Stimulated activated CD4-positive, alpha-beta T cell treated with anti-CD3 and anti-CD28 coated beads, TNF-alpha, amount 100 ng/mL, for 24 hours (primary cell): ENCODE measurements at places on chromosomes 1 and 21.

DNA sequence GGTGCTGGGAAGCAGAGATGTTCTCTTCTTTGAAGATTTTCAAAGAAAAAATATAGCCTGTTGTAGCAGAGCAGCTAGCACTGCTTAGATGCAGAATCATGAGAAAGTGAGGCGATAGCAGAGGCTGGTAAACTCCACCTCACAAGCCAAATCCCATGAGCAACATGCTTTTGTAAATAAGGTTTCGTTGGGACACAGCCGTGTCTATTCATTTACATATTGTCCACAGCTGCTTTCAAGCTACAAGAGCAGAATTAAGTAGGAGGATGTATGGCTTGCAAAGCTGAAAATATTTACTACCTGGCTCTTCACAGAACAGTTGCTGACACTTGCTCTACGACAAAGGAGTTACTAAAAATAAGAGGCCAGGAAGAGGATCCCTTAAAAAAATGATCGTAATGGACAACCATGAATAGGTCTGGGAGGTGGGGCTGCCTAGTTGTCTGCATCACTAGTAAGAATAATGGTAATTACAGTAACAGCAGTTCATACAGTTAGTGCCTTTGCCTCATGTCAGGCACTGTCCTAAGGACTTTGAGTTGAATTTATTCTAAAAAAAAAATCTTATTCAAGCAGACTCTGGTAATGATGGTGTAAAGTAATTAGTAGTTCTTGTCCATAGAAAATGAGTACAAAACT lies 622.0 kb downstream of the KIF26B start:
- DNase-seq: no peak

DNA sequence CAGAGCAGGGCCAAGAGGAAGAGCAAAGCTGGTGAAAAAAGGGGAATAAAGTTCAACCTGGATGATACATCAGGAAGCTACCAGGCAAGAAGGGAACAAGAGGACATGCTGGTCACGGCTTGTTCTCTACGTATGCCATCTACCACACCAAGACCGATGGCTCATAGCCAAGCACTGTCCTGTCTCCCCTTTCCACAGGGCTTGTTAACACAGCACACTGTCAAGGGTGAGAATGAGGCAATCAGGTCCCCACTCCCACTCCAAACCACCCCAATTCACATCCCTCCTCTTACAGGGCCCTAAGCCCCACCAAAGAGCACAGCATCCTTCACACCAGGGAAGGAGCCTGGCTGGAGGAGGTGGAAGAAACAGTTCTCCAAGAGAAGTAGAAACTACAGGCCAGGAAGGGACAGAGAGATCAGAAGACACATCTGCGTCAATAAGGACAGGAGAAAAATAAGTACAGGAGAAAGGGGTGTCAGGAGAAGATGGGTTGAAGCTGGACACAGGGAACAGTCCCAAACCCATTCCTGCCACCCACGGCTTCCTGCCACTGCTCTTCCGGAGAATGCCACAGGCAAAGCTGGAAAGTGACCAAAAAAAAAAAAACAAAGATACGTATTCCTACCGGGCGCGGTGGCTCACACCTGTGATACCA lies 923 bp upstream of the SHC1 start:
- no peak for DNase-seq

DNA sequence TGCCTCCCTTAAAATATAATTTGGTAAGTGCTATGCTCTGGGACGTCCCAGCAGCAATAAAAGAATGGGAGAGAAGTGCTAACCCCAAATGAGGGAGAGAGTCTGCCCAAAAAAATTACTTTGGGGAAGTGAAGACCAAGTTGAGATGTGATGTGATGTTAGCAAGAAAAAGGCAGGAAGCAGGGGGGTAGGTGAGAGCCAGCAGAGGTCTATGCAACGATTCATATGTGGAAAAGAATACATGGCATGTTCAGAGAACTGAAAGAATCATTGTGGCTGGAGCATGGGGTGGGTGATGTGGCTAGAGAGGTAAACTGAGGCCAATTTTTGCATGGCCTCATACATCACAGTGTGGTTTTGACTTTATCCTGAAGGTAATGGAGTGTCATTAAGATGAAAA lies 5.6 kb upstream of the CTPS1 start:
- no peak for DNase-seq

DNA sequence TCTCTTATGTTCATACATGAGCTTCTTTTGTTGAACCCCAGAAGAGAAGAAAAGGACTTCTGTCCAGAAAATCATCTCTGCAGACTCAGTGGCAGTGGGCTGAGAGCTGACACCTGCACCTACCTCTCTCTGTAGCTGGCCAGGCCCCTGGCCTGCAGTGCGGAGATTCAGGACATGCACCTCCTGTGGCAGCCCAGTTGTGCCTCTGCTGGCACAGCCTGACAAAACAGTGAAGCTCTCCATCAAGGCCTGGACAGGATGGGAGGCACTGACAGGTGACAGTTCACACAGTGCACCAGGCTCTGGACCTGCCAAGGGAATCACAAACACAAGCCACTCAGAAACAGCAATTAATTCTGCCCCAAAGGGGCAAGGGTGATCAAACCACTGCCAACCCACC lies 88.8 kb downstream of the TGFBR3 start:
- DNase-seq: no peak

GRCh38 chr1:212749821-212750535 lies 41.6 kb downstream of the NSL1 start:
- no peak for DNase-seq

DNA sequence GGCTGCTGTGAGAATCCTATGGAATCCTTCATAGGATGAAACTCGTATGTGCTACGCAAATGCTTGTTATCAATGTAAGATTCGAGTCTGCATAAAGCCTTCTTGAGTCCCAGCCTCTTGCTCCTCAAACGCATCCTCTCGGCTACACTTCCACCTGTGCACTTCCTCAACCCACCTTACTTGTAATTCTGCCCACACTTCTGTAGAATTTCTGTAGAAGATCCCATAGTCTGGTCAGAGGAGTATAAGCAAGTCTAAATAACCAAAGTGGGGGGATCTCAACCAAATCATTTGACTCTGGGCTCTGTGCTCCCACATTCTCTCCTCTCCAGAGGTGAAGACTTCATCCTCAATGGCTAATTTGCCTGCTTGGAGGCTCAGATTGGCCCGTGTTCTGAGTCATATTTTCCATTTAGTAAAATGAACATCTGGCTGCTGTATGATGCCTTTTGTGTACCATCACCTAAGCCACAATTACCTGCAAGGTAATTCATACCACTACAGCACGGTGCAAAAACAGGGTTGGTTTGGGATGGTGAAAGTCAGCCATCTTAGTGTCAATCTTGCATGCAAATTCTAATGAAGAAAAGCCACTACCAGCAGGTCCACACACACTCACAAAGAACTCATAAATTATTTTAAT lies 63.2 kb downstream of the ITPKB start:
- no peak for DNase-seq

- DNase-seq: no peak
These were observed 245.9 kb upstream of the SGIP1 start for GRCh38 chr1:66288048-66288447.

DNA sequence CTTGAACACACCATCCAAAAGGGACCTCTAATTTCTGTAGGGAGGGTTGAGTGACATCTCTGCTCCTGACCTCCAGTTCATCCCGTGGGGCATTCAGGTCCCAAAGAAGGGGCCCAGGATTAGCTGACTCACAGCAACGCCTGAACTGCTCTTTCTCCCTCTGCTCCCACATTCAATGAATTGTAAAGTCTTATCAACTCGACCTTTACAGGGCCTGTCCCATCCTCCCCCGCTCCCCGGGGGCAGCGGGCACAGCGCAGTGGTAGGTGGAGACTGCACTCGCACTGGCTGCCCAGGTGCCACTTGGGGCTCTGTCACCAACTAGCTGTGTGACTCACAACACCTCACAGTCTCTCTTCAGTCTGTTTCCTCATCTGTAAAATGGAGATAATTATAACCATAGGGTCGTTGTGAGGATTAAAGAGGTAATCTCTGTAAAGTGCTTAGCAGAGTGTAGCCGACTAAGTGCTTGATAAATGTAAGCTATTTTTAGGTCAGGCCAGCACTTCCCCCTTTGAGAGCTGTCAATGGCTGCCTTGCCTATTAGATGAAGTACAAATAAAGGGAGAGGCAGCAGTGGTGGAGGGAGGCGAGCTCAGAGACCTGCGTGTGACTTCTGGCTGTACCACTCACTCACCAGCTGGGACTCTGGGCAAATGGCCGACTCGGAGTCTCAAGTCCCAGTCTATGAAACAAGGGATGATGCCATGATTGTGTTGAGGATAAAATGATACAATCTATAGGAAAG lies 637 bp upstream of the MYBPHL start:
- no peak for DNase-seq

- no peak for DNase-seq
These were observed 6.6 kb downstream of the TBX19 start for GRCh38 chr1:168287237-168287664.

DNA sequence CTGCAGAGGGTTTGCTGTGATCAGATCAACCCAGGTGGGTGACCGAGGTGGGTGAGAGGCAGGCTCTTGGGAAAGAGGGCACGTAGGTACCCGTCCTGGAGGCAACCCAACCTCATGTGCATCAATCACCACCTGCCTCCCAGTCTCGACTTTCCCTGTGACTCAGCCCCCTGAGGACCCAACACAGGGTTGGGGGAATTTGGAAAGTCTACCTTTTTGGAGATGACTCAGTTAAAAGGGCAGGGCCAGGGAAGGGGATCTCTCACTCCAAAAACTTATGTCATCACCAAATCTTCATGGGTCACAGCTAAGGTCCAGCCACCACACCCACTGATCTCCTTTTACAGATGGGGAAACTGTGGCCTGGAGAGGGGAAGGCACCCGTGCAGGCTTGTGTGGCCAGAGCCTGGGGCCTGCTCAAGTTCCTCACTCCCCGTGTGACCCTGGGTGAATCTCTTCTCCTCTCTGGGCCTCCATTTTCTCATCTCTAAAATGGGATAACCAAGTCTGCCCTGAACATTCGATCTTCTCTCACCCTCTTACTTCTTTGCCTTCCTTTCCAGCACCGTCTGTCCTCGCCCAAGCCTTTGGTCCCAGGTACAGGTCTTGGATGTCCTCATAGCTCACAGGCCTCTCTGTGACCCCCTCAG lies 34.6 kb upstream of the WNT4 start:
- DNase-seq: no peak

GRCh38 chr1:169102567-169102966 lies 3.9 kb upstream of the ATP1B1 start:
- no peak for DNase-seq

DNA sequence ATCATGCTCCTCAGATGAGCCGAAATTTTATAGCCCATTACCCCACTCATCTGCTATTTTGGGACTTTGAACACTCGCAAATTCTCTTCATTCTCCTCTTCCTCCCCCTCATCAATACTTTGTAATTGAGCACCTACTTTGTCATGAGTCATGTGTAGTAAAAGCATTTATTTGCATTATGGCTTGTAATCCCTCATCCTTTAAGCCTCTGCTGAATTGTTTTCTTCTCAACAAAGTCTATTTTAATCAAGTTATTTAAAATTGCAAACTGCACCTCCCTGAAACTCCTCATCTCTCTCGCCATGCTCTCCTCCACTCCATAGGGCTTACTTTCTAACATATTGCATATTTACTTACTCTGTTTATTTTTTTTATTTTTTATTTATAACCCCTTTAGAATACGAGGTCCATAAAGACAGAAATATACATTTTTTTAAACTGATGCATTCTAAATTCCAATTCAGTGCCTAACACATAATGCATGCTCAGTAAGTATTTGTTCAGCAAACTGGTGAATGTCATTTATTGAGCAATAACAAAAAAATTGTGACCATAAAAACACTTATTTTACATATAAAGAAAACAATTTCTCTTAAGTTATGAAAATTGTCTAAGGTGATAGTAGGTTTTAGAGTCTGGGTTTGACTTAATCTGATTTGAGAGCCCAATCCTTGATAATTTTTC lies 161.7 kb downstream of the FASLG start:
- DNase-seq: no peak

- DNase-seq: no peak
These were observed 88.3 kb upstream of the ARHGAP29 start for GRCh38 chr1:94325377-94326302.

DNA sequence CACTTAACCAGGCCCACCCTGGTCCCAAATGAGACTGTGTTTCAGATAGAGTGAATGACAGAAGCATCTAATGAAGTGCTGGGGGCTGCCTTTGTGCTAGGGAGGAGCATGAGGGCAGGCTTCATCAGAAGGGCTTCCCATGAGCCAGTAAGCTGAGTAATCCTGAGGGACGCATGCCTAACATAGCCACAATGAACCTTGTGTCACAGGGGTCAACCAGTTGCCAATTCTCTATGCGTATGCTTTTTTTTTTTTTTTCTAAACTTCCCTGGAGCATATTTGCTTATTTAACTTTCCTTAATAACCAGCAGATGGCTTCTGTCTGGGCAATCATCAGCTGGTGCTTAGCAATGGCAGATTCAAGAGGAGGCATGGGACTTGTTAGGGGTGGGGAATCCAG lies 25.5 kb upstream of the CYP2J2 start:
- DNase-seq: no peak

DNA sequence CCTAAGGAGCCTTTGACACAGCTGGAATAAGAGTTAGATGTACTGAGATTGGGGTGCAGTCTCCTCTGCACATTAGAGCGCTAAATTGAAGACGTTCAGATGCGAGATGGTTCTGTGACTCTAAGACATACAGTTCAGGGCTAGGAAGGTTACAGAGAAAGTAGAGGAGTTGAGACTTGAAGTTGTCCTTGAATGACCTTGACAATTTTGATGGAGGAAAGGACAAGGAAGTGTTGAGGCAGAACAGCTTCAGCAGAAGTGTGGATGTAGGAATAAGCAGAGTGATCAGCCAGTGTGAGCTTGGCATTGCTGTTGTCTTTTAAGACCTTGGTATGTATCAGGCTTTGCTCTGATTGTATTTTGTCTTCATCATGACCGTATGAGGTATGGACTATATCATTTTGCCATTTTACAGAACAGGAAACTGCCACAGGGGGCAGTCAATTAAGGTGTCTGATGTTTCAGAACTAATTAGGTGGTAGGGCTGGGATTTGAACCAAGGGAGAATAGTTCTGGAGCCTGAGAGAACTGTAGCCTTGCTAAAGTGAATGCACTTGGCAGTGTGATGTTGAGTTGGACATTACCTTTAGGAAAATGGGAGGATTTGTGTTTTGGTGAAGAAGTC lies 9.2 kb downstream of the TTF2 start:
- no peak for DNase-seq

DNA sequence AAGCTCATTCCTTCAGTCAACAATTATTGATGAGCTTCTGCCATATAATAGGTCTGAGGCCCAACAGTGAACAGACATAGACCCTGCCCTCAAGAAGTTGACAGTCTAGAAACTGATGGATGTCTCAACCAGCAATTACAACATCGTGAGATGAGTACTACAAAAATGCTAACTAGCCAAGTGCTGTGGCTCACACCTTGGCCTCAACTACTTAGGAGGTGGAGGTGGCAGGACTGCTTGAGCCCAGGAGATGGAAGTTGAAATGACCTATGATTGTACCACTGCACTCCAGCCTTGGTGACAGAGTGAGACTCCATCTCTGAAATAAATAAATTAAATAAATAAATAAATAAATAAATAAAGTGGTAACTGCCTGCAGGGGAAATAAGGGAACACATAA lies 11.7 kb upstream of the PTP4A2 start:
- no peak for DNase-seq

DNA sequence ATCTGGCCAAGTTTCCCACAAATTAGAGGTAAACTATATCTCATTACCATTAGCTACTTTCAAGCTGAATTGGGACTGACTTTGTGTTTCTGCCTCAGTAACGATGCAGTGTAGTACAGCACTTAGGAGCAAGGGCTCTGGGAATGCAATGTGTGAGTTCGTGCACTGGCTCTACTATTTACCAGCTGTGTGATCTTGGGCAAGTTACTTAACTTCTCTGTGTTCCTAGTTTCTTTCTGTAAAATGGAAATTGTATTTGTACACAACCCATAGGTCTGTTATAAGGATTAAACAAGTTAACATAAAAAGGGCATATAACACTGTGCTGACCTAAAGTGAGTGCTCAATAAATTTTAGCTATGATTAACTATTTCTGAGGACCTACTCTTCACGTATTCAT lies 65.0 kb upstream of the CSF1 start:
- no peak for DNase-seq
